Central memory CD8-positive, alpha-beta T cell (primary cell): ENCODE measurements at places on chromosomes 16 and 17.
A peak's percentile ranks its signal among the peaks of the same experiment; 100 is the strongest.

DNA sequence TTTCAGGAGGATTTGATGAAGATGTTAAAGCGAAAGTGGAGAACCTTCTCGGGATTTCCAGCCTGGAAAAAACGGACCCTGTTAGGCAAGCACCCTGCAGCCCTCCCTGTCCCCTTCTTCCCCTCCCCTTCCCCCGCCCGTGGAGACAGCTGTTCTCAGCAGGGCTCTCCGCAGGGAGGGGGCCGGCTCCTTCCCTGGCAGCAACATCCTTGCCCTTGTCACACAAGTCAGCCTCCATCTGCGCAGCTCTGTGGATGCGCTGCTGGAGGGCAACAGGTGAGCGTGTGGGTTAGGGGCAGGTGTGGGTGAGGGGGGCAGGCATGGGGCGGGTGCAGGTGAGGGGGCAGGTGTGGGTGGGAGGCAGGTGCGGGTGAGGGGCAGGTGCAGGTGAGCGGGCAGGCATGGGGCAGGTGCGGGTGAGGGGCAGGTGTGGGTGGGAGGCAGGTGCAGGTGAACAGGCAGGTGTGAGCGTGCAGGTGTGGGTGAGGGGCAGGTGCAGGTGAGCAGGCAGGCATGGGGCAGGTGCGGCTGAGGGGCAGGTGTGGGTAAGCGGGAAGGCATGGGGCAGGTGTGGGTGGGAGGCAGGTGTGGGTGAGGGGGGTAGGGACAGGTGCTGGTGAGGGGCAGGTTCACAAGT, 9.4 kb downstream of the CYBC1 start:
- no peaks in the 10 kb centered on the region for H3K27me3 ChIP-seq
- no peaks in the 10 kb centered on the region for H3K4me1 ChIP-seq
- H3K27ac ChIP-seq: peak overlapping the region; percentile 87

DNA sequence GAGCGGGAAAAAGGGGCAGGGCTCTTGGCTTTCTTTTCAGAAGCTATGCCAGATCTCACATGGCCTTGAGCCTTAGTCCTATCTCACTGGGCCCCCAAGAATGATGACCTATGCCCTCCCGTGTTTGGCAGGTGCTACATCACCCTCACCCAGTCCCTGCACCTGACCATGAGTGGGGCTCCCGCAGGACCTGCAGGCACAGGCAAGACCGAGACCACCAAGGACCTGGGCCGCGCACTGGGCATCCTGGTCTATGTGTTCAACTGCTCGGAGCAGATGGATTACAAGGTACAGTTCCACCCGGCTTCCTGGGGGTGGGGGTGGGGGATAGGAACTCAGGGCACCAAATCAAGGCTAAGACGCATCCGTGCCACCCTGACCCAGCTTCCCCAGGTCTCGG, 120.9 kb downstream of the DNAH9 start:
- H3K27me3 ChIP-seq: no peaks in the 10 kb centered on the region
- H3K27ac ChIP-seq: no peak overlapping the region
- DNase-seq: no peak
- H3K36me3 ChIP-seq: no peaks in the 10 kb centered on the region
- H3K4me3 ChIP-seq: no peak overlapping the region

DNA sequence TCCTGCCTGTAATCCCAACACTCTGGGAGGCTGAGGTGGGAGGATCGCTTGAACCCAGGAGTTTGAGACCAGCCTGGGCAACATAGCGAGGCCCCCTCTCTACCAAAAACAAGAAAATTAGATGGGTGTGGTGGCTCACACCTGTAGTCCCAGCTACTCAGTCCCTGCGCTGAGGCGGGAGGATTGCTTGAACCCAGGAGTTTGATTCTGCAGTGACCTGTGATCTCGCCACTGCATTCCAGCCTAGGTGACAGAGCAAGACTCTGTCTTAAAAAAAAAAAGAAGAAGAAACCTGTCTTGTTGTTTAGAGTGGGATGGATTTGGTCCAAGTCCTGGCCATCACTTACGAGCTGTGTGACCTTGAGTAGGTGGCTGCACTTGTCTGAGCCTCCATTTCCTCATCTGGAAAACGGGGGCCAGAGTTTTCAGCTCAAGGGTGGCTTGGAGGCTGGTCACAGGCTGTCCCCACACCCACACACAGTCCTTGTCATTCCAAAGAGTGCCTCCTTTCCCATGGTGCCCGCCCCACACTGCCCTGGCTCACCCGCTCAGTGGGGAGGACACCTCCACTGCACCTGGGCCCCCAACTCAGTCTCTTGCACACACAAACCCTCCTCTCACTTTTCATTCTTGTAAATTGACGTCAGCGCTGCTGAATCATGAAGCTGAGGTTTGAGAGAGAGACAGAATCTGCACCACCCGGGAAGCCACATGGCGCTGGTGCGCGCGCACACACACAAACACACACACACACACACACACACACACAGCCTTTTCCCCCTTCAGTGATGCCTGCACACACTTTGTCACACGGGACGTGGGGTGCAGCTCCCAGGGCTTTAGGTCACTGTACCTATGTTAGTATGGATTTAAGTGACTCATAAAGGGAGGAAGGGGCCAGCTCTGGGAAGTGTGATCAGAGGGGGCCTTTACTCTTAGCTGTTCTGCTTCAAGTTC, 4.2 kb downstream of the SOCS1 start:
- H3K4me3 ChIP-seq: peak overlapping the region; percentile 80
- H3K36me3 ChIP-seq: peaks cover 43% of the 10 kb centered on the region
- H3K27me3 ChIP-seq: no peaks in the 10 kb centered on the region
- H3K27ac ChIP-seq: peak overlapping the region; percentile 95
- peaks cover 38% of the 10 kb centered on the region for H3K4me1 ChIP-seq
- DNase-seq: peak; percentile 58

- no peak overlapping the region for H3K4me3 ChIP-seq
- DNase-seq: no peak
- no peak overlapping the region for H3K27ac ChIP-seq
- H3K4me1 ChIP-seq: no peaks in the 10 kb centered on the region
- H3K27me3 ChIP-seq: peaks cover 64% of the 10 kb centered on the region
- no peaks in the 10 kb centered on the region for H3K36me3 ChIP-seq
Measured at GRCh38 chr17:33183487-33184026, 109.5 kb downstream of the ASIC2 start.

- no peak overlapping the region for H3K4me3 ChIP-seq
- no peak for DNase-seq
- peaks cover 3% of the 10 kb centered on the region for H3K36me3 ChIP-seq
- H3K4me1 ChIP-seq: no peaks in the 10 kb centered on the region
- no peak overlapping the region for H3K27ac ChIP-seq
- no peaks in the 10 kb centered on the region for H3K27me3 ChIP-seq
Measured at GRCh38 chr16:76816475-76816874, 374.5 kb upstream of the MON1B start.

DNA sequence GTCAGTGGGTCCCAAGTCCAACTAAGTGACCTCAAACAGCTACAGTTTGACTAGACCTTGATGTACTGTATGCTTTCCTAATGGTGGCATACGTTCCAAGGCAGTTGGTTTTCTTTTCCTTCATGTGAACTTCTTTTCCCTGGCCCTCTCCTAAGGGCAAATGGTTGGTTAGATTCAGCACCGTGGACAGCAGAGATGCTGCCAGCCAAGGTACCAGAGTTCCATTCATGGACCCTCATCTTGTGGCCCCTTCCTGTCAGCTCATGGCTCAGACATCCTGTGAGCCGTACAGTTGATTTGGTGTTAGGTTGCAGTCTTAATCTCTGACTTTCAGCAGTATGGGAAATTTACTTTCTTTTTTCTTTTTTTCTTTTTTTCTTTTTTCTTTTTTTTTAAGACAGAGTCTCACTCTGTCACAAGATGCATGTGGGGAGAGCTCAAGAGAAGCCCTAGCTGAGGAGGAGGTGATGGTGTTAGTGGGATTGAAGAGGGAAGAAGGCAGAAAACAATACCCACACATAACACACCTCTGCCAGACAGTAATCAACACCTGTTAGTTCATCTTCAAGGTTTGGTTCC, 122.4 kb downstream of the USP31 start:
- H3K36me3 ChIP-seq: no peaks in the 10 kb centered on the region
- H3K27me3 ChIP-seq: peaks cover 46% of the 10 kb centered on the region
- no peak for DNase-seq
- H3K4me3 ChIP-seq: no peak overlapping the region

DNA sequence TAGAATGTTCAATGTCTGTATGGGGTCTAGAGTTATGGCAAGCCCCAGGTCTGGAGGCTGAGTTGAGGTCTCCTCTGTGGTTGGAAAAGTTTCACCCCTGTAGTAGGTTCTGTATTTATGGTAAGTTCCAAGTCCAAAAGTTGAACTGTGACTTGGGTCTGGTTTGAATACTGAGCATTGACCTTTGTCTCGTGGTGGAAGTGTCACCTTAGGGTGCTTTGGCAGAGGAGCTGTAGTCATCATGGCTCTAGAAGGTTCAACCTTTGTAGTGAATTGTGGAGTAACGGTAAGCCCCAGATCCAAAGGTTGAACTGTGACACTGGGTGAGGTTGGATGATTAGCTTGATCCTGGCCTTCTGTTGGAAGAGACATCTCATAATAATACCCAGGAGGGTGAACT, 17.6 kb downstream of the RDM1 start:
- peaks cover 57% of the 10 kb centered on the region for H3K4me1 ChIP-seq
- no peaks in the 10 kb centered on the region for H3K36me3 ChIP-seq
- no peak overlapping the region for H3K27ac ChIP-seq
- H3K4me3 ChIP-seq: peak overlapping the region; percentile 25
- H3K27me3 ChIP-seq: no peaks in the 10 kb centered on the region

DNA sequence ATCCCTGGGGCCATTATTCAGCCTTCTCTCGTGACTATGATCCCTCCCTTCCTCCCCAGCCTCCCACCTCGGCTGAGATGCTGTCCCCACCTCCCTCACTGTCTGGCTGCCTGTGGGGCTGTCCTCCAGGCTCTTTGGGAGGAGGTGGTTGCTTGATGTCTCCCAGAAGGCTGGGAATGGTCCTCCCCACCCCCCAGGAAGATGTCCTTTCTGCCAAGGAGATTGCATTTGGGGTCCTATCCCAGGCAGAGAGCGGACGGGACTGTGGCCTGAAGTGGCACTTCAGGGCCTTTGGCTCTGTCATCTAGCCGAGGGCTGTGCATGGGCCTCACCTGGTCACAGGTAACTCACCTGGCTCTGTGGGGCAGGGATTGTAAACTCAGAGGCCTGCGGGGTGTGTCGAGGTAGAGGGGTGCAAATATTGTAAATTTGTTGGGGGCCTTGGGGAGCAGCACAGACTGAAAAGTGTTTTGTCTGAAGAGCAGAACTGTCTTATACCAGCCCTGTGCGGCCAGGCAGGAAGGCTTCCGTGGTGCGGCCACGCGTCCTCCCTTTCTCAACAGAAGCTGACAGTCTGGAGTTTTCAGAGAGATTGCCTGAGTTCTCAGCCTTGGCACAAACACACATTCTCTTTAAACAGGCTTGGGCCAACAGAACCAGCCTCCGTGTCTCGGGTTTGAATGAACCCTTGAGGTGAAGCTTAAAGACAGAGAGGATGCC, 177.9 kb downstream of the SEC14L1 start:
- H3K36me3 ChIP-seq: no peaks in the 10 kb centered on the region
- H3K4me3 ChIP-seq: peak overlapping the region; percentile 68
- H3K27ac ChIP-seq: peak overlapping the region; percentile 67
- no peaks in the 10 kb centered on the region for H3K27me3 ChIP-seq
- DNase-seq: no peak

- no peaks in the 10 kb centered on the region for H3K36me3 ChIP-seq
- no peaks in the 10 kb centered on the region for H3K4me1 ChIP-seq
- no peak for DNase-seq
- H3K4me3 ChIP-seq: no peak overlapping the region
- H3K27me3 ChIP-seq: no peaks in the 10 kb centered on the region
Measured at GRCh38 chr16:51085271-51085670, 65.8 kb downstream of the SALL1 start.

- H3K4me1 ChIP-seq: peaks cover 31% of the 10 kb centered on the region
- H3K4me3 ChIP-seq: peak overlapping the region; percentile 98
- peaks cover 5% of the 10 kb centered on the region for H3K36me3 ChIP-seq
- peaks cover 77% of the 10 kb centered on the region for H3K27me3 ChIP-seq
- DNase-seq: peak; percentile 17
Measured at GRCh38 chr17:44557651-44558285, 484 bp downstream of the FZD2 start.
